Thoracic aorta endothelial cell (primary cell): ENCODE measurements at places on chromosomes 13 and 19. TPM values are rescaled to one million over a fixed set of nuclear protein-coding genes. Genes with fewer than 3 reads are reported as not detected.

ZNF548 gene
- total RNA-seq = 10.0 and 10.3 TPM in 2 replicates

MAMSTR gene
- total RNA-seq = 0.27 and 0.43 TPM in 2 replicates

POSTN gene
- total RNA-seq = 18.7 and 291 TPM in 2 replicates

TEX29 gene
- total RNA-seq = not detected in 2 replicates

ZNF418 gene
- total RNA-seq = 2.4 and 5.5 TPM in 2 replicates

LRRC25 gene
- total RNA-seq = not detected in 2 replicates

EDDM13 gene
- total RNA-seq = 1.5 TPM in 1 of 2 replicates, not detected in the other

KIR2DL3 gene
- not detected in 2 replicates for total RNA-seq

ACP4 gene
- total RNA-seq = not detected in 2 replicates

RAB3A gene
- 0.27 and 0.65 TPM in 2 replicates for total RNA-seq

TSKS gene
- total RNA-seq = not detected in 2 replicates
